ENCODE measurements at places on chromosomes 16 and 17. TPM values are rescaled to one million over a fixed set of nuclear protein-coding genes. Genes with fewer than 3 reads are reported as not detected.

The KRTAP4-11 gene
- total RNA-seq, result not detected

The KRT28 gene
- not detected for total RNA-seq

The RPS15A gene
- 3,046 TPM for total RNA-seq

The CD300LG gene
- total RNA-seq, result not detected

The ADAM11 gene
- 0.56 TPM for total RNA-seq

The TMEM235 gene
- total RNA-seq, result not detected

The NPB gene
- 0.19 TPM for total RNA-seq

The PSMD7 gene
- total RNA-seq, result 125 TPM

The PMFBP1 gene
- 1.8 TPM for total RNA-seq

The CWC25 gene
- total RNA-seq, result 33.5 TPM

The PPP1R1B gene
- not detected for total RNA-seq

The LPO gene
- 0.31 TPM for total RNA-seq

The TXNDC11 gene
- 41.5 TPM for total RNA-seq

The MYH8 gene
- not detected for total RNA-seq

The SLC16A11 gene
- 2.0 TPM for total RNA-seq

The CPHXL2 gene
- not detected for total RNA-seq

The SEPTIN12 gene
- not detected for total RNA-seq

The KRT40 gene
- total RNA-seq, result not detected

The ZNF48 gene
- 13.1 TPM for total RNA-seq

The PYY gene
- total RNA-seq, result not detected

The TVP23C gene
- 19.5 TPM for total RNA-seq

The NPIPB13 gene
- 20.4 TPM for total RNA-seq

The TNP2 gene
- not detected for total RNA-seq

The CDH5 gene
- not detected for total RNA-seq

The SLC35G6 gene
- not detected for total RNA-seq

The QPRT gene
- 5.6 TPM for total RNA-seq

The GLTPD2 gene
- total RNA-seq, result not detected

The C16orf86 gene
- total RNA-seq, result 4.9 TPM
